ENCODE measurements at places on chromosomes 7 and 10.

- no peak for DNase-seq
Measured at GRCh38 chr10:14534152-14534551, 203.4 kb upstream of the FRMD4A start.

DNA sequence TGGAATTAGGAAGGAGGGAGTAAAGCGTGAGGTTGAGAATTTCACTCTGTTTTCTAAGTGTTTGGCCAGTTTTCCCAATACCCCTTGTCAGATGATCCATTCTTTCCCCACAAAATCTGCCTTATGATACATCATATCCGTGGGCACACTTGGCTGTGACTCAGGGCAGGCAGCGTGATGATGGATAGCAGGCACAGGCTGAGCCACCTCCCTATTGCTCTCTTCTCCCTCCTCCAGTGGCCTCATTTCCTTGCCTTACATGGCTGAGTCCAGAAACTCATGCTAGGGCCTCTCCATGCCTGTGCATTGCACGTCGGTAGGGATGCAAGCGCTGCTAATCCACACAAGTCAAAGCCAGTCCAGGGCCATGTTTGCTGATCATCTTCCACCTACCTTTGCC lies 128.3 kb downstream of the AMPH start:
- DNase-seq, result no peak

DNA sequence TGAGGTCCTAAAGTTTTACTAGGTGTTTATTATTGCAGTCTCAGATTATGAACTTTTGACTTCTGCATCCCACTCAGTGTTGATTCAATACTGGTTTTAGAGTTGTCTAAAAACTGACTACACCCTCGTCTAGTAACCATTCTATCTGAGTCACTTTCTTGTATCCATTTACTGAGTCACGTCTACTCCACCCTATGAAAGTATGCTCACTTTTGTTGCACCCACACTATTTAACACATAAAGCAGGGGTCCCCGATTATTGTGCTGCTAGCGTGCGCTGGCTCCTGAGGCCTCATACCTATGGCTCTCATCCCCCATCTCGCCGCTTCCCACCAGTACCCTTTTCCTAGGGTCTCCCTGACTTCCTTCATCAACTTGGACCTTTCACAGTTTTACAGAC lies 2.0 kb downstream of the SAMD9 start:
- no peak for DNase-seq

- no peak for DNase-seq
Measured at GRCh38 chr10:128877936-128878335, 589.1 kb upstream of the MGMT start.

DNA sequence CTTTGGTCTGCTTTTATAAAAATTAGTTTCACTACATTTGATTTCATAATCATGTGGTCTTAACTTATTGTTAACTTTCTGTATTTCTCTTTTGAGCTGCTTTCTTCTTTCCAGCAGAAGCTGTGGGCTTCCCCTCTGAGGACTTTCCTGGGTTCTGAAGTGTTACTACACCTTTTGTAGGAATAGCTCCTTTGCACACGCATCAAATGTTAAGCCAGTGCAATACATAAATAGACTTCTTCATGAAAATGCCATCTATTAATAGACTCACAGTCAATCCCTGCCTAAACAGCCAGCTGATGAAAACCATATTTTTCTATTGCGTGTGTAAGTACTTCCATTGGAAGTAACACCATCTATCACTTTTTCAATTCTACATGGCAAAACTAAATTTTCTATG lies 1.5 kb downstream of the ABCB4 start:
- DNase-seq, result no peak

DNA sequence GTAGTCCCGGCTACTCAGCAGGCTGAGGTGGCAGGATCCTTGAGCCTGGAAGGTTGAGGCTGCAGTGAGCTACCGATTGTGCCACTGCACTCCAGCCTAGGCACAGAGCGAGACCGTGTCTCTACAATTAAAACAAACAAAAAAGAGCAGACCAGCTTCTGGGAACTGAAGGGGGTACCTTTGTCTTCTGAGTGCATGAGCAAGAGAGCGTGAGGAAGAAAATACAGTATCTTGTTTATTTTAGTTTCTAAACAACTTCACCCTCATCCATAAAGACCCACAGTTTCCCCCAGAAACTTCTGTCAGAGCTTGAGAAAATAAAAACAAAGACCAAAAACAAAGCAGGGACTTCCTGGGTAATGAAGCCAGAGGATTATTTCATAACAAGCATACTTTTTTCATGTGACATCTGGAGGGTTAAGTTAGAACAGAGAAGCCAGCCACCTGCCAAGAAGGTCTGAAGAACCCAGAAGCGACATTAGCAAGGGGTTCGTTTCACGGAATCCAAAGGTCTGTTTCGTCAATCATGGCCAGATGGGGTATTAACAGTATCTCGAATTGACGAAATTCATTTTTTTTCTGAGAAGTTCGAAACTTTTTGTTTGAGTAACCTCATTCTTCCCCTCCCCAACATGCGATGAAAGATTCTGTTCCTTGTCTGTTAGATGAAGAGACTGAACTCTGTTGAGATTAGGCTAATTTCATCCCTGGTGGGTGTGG lies 10.2 kb upstream of the IL2RA start:
- no peak for DNase-seq

- DNase-seq, result no peak
Measured at GRCh38 chr7:143205560-143206293, 16.1 kb upstream of the TAS2R40 start.

DNA sequence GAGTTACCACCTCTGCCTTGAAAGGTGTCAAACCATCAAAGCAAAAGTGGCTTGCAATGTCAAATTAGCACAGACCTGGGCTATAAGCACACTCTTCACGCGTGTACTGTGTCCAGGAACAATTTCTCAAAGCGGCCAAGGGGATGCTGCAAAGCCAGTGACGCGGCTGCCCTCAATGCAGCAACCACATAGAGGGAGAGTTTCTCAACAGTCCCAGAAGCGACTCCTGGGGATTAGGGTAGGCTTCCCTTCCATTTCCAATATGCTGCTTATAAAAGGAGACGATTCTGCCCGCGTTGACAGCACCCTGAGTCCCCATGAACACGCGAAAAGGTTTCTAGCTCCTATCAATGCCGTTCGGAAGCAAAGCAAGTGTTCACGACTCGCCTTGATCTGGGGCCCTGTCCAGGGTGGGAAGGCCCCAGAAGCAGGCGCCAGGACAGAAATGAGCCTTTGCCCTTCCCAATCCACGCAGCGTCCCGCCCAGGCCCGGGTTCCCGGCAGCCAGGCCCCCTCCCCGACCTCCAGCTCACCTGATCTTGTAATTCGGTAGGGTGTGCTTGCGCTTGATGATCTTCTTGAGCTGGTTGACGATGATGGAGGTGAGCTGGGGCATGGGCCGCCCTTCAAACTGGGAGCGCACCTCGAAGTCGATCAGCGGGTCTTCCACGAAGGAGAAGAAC lies 1.3 kb downstream of the PDZD8 start:
- no peak for DNase-seq

DNA sequence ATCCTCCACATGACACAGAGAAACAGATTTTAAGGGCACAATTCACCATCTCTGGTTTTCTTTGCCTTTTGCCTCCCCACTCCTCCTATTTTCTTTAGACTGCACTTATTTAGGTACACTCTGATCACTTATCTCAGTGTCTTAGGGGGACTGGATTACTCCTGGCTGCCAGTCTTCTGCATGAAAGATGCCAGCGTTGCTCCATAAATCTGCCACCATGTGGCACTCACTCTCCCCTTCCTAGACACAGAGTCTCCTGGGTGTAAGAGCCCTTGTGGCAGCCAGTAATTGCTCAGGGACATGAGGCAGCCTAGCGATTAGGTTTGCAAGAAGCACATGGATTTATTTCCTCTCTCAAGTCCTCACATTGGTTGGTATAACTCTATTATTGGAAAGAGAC lies 34.5 kb upstream of the RBM20 start:
- DNase-seq, result no peak

DNA sequence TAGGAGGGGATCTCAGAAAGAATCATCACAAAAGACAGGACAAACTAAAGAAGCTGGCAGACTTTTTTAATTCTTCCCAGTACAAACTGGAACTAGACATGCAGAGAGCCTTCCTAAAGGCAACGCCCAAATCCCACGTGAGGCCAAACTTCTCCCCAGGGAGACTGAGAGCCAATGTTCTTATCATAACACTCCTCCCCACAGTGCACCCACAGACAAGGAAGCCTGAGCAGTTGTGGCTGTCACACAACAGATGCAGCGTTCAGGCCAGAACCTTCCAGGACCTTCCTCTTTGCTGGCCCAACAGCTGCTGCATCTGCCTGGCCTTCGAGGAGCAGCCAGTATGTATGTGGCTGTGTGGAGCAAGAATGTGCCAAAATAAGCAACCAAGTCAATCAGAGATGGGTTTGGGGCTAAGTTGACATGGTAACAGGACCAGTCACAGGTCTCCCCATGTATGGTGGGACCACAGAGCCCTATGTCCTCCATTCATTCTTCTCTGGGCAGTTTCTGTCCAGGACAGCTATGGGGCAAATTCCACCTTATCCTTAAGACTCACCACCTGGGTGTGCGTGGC lies 34.9 kb downstream of the SRPK2 start:
- no peak for DNase-seq

DNA sequence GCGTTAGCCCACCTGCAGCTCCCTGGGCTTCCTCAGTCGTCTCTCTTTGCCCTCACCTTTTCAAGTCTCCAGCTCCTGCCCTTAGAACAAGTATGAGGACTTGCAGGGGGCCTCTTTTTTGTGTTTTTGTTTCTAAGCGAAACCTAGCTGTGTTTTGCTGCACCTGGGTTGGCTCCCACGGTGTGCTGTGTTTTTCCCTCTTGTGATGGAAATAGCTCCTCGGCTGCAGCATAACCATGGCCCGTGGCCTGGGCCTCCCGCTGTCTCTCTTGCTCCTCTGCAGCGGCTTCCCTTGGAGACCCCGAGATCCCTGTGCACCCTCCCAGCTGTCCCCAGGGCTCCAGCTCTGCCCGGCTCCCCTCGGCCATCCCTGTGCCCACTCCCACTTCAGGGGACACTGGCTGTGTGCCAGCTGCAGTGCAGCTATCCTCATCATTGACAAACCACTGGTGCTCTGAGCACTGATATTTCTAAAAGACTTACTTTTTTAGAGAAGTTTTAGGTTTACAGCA lies 75.6 kb upstream of the TCERG1L start:
- DNase-seq, result no peak

Data from stimulated activated CD4-positive, alpha-beta T cell treated with anti-CD3 and anti-CD28 coated beads, Interleukin-1b, Interleukin-23, amount 100 ng/mL, for 1 hour (primary cell).